T-helper 1 cell (primary cell): ENCODE measurements at places on chromosomes 3 and 15.

- no peak for DNase-seq
Observed at GRCh38 chr3:150673966-150674365, 29.8 kb downstream of the ERICH6 start.

- no peak for DNase-seq
Observed at GRCh38 chr3:183122257-183122932, 23.1 kb upstream of the MCCC1 start.

- DNase-seq = no peak
Observed at GRCh38 chr15:62047282-62047827, 12.9 kb downstream of the VPS13C start.

DNA sequence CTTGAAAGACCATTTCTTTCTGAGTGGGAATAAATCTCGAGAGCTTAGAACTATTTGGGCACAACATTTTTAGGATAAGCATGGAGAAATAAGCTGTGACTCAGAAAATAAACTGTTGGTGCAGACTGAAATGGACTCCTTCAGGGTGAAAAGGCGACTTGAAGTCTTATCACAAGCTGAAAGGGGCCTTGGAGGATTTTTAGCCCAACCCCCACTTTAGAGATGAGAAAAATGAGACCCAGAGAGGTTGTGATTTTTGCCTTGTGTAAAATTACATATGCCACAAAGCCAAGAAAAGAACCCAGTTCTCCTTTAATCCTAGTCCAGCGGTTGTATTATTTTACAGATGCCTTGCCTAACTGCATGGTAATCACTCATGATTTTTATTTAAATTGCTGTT, 1.5 kb downstream of the ATP1B3 start:
- DNase-seq = no peak

GRCh38 chr3:63482341-63482740, 170.1 kb upstream of the SNTN start:
- no peak for DNase-seq
